ENCODE measurements at places on chromosomes 12 and 14.

DNA sequence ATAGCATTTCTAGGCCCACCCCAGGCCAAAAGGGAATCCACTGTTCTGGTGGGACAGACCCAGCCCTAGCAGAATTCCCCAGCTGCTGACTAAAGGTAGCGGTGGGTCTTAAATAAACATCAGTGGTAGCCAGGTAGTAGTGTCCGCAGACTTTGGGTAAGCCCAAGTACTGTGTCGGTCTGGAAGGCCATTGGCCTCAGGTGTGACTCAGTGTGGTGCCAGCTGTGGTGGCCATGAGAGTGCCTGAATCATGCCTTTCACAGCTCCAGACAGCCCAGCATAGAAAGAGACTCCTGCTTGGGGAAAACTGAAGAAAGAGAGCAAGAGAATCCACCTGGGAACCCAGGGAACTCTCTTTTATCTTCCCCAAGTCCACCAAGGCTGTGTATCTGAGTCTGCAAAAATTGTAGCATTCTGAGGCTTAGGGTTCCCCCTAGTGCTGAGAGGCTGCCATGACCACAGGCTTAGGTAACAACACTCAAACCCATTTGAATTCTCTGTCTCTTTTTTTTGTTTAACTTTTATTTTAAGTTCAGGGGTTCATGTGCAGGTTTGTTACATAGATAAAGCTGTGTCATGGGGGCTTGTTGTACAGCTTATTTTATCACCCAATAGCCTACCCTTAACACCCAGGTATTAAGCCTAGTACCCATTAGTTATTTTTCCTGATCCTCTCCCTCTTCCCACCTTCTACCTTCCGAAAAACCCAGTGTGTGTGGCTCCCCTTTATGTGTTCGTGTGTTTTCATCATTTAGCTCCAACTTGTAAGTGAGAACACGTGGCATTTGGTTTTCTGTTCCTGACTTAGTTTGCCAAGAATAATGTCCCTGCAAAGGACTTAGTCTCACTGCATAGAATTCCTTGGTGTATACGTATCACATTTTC, 16.7 kb upstream of the CD163L1 start:
- DNase-seq = no peak

- DNase-seq = no peak
These were observed 6.1 kb upstream of the TSPAN9 start for GRCh38 chr12:3071107-3071506.

DNA sequence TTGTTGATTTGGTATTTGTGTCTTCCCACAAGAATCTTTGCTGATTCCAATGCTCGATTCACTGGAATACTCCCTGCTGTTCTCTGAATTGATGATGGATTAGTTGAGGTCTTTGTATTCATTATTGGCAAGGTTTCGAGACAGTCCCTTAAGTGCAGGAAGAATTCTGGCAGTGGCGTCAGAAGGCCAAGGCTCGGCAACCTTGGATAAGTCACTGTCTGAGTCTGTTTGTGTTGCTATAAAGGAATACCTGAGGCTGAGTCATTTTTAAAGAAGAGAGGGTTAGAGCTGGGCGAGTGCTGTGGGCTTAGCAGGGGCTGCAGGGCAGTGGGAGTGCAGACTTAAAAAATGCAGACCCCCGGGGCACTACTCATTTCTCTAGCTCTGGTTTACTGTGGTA, 56.9 kb downstream of the CHST11 start:
- no peak for DNase-seq

DNA sequence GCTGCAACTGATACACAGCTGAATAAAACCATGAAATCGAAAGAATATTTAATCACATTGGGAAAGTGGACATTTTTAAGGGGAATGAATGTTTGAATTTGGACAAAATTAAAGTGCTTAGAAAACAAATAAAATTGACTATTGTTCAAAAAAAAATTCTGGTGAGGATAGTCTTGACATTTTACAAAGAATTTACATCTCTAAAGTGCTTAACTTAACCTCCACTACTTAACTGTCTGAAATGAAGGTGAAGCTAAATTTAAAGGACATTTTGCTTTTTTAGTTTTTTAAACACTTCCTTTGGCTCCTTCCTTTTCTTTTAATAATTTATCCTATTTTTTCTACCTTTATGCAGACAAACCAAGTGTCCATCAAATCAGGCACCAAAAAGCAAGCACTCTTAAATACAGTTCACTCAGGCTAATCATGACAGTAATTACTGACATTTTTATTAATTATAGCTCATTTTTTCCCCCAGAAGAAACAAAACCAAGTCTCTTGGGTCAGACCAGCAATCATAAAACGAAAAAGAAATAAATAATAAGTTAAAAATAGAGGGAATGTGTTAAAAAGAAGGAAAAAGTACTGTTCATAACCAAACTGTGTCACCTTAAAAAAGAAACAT, 5.7 kb upstream of the CCND2 start:
- DNase-seq = no peak

- no peak for DNase-seq
These were observed 56.9 kb upstream of the TSPAN8 start for GRCh38 chr12:71214511-71215285.

DNA sequence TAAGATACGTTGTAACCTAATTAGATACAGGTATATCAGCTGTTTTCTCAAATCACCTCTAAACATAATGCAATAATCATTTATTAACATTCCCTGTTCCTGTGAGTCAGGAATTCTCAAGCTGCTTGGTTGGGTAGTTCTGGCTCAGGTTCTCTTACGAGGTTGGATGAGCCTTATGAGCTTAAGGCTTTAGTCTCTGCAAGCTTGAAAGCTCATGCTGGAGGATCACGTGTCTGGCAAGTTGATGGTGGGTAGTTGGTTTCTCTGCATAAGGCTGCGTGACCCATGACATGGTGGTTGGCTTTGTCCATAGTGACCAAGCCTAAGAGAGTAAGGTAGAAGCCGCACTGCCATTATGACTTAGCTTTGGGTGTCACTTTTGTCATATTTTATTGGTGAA, 62.0 kb downstream of the PLEKHA5 start:
- no peak for DNase-seq

GRCh38 chr12:66697404-66697803, 18.5 kb upstream of the GRIP1 start:
- no peak for DNase-seq

DNA sequence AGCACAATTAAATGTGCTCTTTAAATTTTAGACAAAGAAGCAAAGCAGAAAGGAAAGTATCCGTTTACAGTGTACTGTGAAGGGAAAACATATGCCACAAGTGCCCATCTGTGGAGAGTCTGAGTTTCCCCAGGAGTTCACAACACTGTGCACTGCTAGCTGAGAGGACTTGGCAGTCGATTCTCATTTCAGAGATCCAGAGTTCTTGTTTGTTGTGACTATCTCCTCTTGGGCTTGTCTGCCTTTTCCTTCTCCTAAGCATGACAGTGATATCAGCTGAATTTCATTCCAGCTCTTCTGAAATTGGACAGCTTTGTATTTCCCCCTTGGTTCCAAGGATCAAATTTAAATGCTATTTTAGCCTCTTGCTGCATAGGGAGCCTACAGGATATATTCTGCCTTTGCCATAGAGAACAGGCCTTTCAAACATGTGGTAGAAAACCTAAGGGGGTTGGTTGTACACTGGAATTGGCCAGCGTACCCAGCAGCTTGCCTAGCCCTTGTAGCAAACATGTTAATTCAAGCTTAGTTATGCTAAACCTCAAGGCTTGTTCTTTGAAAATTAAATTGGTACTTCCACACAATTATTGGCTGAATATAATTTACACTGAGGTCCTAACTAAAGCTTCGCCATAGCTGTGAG, 259.2 kb upstream of the NOVA1 start:
- no peak for DNase-seq

DNA sequence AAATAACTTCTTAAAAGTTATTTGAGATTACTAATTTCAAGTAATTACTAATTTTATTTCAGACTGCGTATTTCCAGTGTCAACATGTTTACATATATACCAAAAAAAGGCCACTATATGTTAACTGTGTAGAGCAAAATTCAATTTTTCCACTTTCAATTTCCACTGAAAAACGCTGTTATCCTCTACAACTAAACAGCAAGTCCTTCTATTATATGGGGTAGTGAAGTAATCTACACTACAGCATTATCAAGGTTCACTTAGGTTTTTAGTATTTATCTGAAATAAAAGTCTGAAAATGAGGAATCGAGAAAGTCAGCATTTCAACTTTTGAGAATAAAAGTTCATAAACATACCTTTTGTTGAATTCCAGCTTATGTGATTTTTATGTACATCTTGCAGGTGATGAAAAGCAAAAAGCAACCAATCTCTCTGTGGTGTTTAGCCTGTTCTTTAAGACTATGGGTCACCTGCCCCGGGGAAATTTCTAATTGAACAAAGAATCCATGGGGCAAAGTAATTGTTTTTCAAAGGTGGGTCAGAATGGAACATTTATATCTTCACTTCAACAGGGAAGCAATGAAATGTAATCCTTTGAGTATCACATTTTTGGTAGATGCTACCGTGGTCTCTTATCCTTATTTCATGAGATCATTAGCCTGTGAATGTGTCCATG, 3.3 kb downstream of the BTG1 start:
- DNase-seq = no peak

- no peak for DNase-seq
These were observed 124.3 kb downstream of the PIWIL1 start for GRCh38 chr12:130461839-130462557.

All from lower leg skin (tissue), 4 donors.